CD4-positive, alpha-beta T cell treated with Interleukin-4 for 4 hours (primary cell): ENCODE measurements at places on chromosomes 7 and 10.
A peak's percentile ranks its signal among the peaks of the same experiment; 100 is the strongest.

GRCh38 chr7:159071260-159071659 lies 73.4 kb downstream of the VIPR2 start:
- no peak for DNase-seq

GRCh38 chr7:139172775-139173174 lies 58.3 kb upstream of the UBN2 start:
- DNase-seq, result no peak

DNA sequence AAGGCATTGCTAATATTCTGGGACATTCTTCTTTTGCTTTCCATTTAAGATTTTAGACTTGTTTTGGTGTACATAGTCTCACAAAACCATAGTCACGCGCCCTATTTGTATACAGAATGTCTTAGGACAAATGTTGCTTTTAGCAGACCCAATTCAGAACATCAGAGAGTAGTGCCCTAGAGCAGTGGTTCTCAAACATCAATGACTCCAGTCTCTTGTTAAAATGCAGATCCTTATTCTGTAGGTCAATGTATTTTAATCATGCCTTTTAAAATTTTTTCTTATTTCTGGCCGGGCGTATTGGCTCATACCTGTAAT lies 127.4 kb upstream of the EFCAB10 start:
- no peak for DNase-seq

DNA sequence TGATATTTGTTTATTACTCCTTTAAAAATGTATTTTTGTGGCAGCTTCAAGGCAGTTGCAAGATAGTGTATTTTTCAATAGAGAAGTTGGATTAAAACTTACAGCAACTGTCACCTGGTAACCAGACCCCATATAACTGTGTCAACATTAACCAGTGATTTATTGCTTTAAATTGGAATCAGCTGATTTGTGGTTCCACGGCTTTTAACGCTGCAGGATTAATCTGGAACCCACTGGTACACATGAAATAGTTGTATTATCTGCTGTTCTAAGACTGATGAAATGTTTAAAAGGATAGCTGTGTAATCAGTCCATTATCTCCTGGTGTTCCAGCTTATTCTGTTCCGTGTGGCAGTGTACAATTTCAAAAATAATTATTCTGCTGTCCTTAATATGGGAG lies 180.2 kb downstream of the CELF2 start:
- no peak for DNase-seq

- no peak for DNase-seq
These were observed 286.3 kb upstream of the ZMIZ1 start for GRCh38 chr10:78782441-78782840.

- DNase-seq, result no peak
These were observed 186.2 kb upstream of the LYZL1 start for GRCh38 chr10:29102636-29103035.

DNA sequence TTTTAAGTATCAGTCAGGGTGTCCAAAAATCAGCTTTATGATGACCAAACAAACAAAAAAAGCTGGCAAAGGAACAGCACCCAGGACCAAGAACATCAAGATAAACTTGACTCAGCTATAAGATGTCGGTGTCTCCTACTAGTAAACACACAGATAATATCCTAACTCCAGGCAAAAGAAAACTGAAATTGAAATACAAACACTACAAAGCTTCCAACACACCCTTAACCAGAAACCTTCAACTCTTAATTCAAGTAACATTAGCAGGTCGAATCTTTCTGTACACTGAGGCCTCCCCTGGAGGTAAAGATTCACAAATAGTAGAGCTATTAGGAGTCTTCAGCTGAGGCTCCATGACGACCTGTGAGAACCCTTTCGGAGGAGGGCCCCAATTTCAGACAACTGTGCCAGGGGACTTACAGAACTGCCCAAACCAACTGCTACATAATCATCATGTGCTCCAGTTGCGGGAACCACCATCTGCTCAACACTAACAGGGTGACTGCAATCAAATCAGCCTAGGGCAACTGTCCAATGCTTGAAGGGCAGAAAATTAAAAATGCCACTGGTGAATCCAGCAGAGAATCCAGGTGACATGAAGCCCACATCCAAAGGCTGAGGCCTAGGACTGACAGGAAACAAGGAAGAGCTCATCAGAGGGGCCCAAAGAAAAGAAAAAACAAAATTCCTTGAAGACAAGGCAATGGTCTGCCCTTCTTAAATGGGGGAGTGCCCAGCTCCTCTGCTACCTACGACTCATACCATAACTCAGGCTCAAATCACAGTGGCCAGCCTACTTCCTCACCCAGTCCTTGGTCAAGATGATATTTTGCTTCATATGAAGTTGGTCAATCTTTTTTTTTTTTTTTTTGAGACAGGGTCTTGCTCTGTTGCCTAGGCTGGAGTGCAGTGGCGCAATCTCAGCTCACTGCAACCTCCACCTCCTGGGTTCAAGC lies 20.0 kb downstream of the XPNPEP1 start:
- peak; percentile 27 for DNase-seq

GRCh38 chr10:126959431-126959830 lies 54.2 kb downstream of the DOCK1 start:
- DNase-seq, result no peak

- DNase-seq, result no peak
These were observed 148.2 kb downstream of the CHN2 start for GRCh38 chr7:29342761-29343160.

DNA sequence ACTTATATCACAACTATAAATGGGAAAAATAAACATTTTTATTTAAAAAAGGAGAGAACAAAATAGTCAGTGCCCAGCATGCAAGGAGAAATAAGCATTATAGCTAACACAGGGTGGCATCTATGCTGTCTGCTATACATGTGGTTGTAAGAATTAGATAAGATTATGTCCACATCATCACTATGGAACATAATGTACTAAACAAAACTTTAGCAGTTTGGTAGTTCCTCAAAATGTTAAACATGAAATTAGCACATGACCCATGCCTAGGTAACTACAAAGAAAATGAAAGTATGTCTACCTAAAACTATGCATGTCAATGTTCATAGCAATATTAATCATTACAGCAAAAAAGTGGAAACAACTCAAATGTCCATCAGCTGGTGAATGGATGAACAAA lies 28.7 kb upstream of the RUFY2 start:
- no peak for DNase-seq

DNA sequence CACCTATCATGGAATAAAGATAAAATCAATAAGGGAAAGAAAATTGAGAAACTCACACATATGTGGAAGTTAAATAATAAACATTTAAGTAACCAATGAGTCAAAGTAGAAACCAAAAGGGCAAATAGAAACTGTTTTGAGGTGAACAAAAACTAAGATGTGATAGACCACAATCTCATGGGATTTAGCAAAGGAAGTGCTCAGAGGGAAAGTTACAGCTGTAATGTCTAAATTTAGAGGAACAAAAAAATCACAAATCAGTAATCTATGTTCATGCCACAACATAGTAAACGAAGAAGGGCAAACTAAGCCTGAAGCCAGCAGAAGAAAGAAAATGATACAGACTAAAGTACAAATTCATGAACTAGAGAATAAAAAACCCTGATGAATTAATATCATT lies 16.3 kb downstream of the CYP3A4 start:
- no peak for DNase-seq

DNA sequence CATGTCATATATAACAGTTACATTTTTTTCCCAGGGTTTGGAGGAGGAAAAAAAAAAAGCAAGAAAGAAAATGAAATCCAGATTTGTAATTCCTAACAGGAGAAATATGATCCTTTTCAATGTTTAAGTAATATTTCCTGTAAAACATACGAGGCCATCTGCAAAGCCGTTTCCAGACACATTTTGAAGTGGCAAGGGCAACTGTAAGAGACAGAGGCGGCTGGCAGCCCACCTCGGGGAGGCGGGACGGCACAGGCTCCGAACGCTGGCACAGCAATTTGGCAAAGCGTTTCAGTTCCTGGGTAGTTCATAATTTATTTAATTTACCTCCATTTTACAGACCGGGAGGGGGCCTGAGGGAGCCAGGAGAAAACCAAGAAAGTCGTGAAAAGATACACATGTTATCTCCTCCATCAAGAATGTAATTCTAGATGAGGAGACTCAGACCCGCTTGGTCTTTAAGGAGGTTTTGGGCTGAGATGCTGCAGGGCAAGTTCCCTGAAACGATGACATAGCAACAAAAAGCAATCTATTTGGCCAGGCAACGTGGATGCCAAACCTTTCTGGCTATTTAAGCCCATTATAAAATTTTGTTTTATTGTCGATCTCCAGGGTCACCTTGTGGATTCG lies 448.5 kb upstream of the MKI67 start:
- DNase-seq, result no peak

DNA sequence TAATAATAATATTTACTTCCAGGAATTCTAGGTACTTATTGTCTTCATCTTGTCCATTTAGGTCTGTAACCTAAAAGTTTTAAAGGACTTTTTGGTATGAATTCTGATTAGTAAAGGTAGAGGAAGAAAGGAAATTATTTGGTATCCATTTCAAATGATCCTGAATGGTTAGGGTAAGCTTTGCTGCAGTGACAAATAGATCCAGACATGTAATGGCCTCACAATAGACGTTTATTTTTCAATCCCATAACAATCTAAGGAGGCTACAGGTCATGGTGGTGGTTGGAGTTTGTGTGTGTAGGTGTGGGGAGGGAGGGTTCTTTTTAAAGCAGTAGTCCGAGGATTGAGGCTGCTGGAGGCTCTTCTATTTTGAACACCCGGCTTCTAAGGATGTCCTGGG lies 5.3 kb downstream of the FBH1 start:
- no peak for DNase-seq

DNA sequence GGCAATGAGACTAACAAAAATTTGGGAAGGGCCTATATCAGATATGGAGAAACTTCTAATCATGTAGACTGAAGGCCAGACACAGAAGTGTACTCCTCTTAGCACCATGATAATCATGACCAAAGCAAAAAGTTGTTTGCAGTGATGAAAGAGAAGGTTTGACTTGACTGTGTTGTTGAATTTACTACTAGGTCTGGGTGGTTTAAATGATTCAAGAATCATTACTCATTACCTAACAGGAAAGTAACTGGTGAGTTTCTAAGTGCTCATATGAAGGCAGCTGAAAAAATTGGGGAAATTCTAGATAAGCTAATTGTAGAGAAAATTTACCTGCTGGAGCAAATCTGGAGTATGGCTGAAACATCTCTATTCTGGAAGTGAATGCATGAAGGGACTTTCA lies 451.5 kb upstream of the SORCS1 start:
- no peak for DNase-seq

DNA sequence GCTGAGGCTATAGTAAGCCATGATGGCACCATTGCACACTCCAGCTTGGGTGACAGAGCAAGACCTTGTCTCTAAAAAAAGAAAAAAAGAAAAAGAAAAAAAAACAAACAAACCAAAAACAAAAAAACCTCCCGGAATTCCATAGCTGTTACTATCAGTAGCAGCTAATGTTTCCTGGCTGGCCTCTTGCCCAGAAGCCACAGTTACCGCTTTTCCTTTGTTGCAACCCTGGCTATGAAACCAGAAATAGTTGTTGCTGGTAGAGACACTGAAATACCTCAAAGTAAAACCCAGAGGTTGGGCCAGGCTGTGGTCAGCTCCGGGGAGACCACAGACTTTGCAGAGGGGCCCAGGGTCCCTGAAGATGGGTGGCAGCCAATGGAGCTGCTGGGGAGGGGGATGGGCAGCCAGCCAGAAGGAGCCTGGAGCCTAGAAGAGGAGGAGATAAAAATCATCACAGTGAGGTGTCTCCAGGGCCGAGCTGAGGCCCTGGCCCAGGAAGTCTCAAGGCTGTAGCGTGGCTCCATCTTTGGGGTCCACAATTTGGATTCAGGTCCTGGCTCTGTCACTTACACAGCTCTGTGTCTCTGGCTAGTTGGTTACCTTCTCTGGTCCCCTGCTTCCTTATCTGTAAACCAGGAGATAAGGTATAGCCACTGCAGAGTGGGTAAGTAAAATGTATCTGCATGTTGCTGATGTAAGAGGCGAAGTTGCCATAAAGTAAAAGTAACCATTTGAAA lies 3.4 kb upstream of the CHST12 start:
- no peak for DNase-seq

DNA sequence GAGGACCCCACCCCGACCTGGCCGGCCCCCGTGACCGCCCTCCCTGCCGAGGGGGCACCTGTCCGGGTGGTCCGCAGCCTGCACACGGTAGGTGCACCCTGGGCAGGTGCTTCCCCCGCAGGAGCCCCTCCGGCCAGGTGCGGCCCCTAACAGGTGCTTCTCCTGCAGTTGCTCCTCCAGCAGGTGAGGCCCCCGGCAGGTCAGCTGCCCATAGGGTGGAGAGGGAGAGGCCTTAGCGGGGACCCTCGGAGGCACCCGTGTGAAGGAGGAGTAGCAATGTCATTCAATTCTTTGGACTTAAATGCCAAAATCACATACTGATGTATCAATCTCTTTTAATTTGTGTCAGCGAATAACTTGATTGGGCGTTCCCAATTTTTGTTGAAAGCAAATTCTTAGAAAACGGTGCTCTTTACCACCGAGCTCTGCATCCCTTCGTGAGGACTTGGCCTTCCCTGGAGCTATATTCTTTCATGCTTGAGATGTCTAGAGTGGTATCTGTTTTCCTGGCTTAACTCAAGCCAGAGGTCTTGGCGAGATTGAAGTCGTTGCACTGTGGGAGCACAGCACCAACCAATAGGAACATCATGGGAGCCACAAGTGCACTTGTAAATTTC lies 738 bp upstream of the NCAPG2 start:
- DNase-seq, result no peak

GRCh38 chr10:19531324-19531723 lies 284.9 kb upstream of the PLXDC2 start:
- no peak for DNase-seq
